Stimulated activated naive CD4-positive, alpha-beta T cell treated with Interleukin-2 at 50 U/mL for 16 hours (primary cell): ENCODE measurements at places on chromosomes 13 and 19.

- no peak for DNase-seq
Observed at GRCh38 chr19:28680111-28680510, 532.8 kb downstream of the UQCRFS1 start.

DNA sequence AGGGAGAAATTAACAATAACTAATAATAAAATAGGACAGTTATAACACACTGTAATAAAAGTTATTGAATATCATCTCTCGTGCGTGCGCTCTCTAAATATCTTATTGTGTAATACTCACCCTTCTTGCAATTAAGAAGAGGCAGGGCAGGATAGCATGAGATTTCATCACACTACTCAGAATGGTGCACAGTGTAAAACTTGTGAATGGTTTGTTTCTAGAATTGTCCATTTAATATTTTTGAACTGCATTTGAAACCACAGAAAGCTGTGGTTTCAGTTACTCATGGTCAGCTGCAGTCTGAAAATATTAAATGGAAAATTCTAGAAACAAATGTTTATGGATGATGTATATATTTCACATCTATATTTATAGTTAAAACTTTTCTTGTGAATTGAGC is 161.1 kb downstream of the DCT start:
- DNase-seq: no peak

GRCh38 chr13:64529874-64530485 is 2700.2 kb downstream of the PCDH9 start:
- DNase-seq: no peak

GRCh38 chr13:32315238-32316027 is at the start of the genes BRCA2 and ZAR1L:
Gene BRCA2 (plus strand): TSS chr13:32315508. CDS start chr13:32316461, 953 bp downstream.
Gene ZAR1L (minus strand): TSS chr13:32315363. CDS start chr13:32311925, 3,438 bp downstream.
- DNase-seq: peak; percentile 88

- DNase-seq: no peak
Observed at GRCh38 chr19:1984357-1984756, 31.2 kb downstream of the BTBD2 start.

GRCh38 chr19:46428239-46429135 is at the start of gene PNMA8C:
Gene PNMA8C (minus strand): TSS chr19:46428936. CDS start chr19:46428359, 577 bp downstream.
- no peak for DNase-seq

- DNase-seq: no peak
Observed at GRCh38 chr13:99064624-99065234, 86.9 kb upstream of the DOCK9 start.

DNA sequence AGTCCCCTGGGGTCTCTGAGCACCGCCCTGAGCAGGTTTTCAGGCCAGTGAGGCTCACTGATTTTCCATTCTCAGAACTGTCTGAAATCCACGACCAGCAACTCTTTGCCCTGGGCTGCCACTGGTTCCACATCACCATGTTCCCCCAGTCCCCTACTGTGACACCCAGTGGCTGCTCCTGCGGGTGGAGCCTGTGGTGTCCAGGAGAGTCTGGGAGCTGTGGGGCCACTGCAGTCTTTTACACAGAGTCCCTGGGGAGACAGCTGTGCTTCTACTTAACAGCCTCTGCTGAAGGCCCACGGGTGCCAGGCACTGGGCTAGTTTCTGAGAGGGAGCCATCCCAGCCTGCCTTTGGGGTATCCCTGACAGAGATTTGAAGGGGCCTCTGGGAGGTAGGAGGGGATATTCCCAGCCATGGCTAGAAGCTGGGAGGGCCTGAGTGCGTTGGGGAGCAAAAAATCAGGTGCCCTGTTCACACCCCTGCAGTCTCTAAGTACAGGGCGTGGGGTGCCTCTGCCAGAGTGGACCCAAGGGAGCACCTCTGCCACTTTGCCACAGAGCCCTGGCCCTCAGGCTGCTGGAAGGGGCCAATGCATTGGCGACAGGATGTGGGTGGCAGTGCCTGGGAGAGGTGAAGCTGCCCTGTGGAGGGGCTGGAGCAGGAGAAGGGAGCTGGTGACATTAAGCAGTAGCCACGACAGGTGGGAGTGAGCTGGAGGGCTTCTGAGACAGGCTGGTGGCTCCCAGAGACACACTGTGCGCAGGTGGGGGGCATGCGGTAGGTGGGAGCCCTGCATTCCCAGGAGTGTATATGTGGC is 200.2 kb upstream of the ZNF536 start:
- DNase-seq: no peak

- DNase-seq: no peak
Observed at GRCh38 chr13:60032851-60033250, 130.9 kb downstream of the DIAPH3 start.
